Epithelial cell of umbilical artery (primary cell): ENCODE measurements at places on chromosomes 13 and 19. TPM values are rescaled to one million over a fixed set of nuclear protein-coding genes. Genes with fewer than 3 reads are reported as not detected.

The LAIR2 gene
- not detected in 2 replicates for total RNA-seq

The METTL21C gene
- not detected in 2 replicates for total RNA-seq

The CEACAM16 gene
- not detected in 2 replicates for total RNA-seq

The C13orf42 gene
- not detected in 2 replicates for total RNA-seq

The PSG11 gene
- total RNA-seq: not detected in 2 replicates

The TNNI3 gene
- total RNA-seq: not detected in 2 replicates

The FOXA3 gene
- total RNA-seq: under 0.01 TPM in 1 of 2 replicates, not detected in the other

The SSC5D gene
- total RNA-seq: 0.32 and 2.3 TPM in 2 replicates

The POGLUT2 gene
- 18.5 and 33.1 TPM in 2 replicates for total RNA-seq

The ZNF329 gene
- total RNA-seq: 8.4 and 9.4 TPM in 2 replicates

The SIGLEC8 gene
- not detected in 2 replicates for total RNA-seq

The RNF225 gene
- total RNA-seq: not detected in 2 replicates

The GRK1 gene
- total RNA-seq: under 0.01 TPM in 1 of 2 replicates, not detected in the other

The SMIM24 gene
- 0.32 TPM in 1 of 2 replicates, not detected in the other for total RNA-seq

The IL27RA gene
- 12.3 and 14.0 TPM in 2 replicates for total RNA-seq

The TNPO2 gene
- total RNA-seq: 17.2 and 23.4 TPM in 2 replicates

The NKPD1 gene
- total RNA-seq: 0.30 and 0.32 TPM in 2 replicates

The PNMA8A gene
- 2.3 and 7.1 TPM in 2 replicates for total RNA-seq

The CAB39L gene
- total RNA-seq: 5.8 and 10.4 TPM in 2 replicates

The INSL3 gene
- total RNA-seq: not detected in 2 replicates

The SCAF1 gene
- total RNA-seq: 8.2 and 11.7 TPM in 2 replicates

The SOX1 gene
- not detected in 2 replicates for total RNA-seq

The PROZ gene
- total RNA-seq: not detected in 2 replicates

The TEX29 gene
- not detected in 2 replicates for total RNA-seq

The ZNF135 gene
- 0.30 and 0.32 TPM in 2 replicates for total RNA-seq

The CYSLTR2 gene
- under 0.01 and 0.30 TPM in 2 replicates for total RNA-seq

The KLK2 gene
- not detected in 2 replicates for total RNA-seq

The C19orf47 gene
- total RNA-seq: 4.4 and 5.2 TPM in 2 replicates

The INAFM1 gene
- 0.65 TPM in 1 of 2 replicates, not detected in the other for total RNA-seq

The KIR2DL1 gene
- not detected in 2 replicates for total RNA-seq

The IL11 gene
- 0.46 and 2.6 TPM in 2 replicates for total RNA-seq

The ZNF525 gene
- 3.2 and 5.8 TPM in 2 replicates for total RNA-seq

The CALR3 gene
- total RNA-seq: not detected in 2 replicates

The C19orf38 gene
- under 0.01 and 0.76 TPM in 2 replicates for total RNA-seq

The ZNF468 gene
- 27.4 and 30.2 TPM in 2 replicates for total RNA-seq

The MCF2L gene
- under 0.01 TPM in 1 of 2 replicates, not detected in the other for total RNA-seq

The POSTN gene
- 2.6 and 4.4 TPM in 2 replicates for total RNA-seq

The NAPSA gene
- total RNA-seq: under 0.01 and 0.61 TPM in 2 replicates
